Head of caudate nucleus (tissue), 42 donors: ENCODE measurements at places on chromosomes 11 and 22.

DNA sequence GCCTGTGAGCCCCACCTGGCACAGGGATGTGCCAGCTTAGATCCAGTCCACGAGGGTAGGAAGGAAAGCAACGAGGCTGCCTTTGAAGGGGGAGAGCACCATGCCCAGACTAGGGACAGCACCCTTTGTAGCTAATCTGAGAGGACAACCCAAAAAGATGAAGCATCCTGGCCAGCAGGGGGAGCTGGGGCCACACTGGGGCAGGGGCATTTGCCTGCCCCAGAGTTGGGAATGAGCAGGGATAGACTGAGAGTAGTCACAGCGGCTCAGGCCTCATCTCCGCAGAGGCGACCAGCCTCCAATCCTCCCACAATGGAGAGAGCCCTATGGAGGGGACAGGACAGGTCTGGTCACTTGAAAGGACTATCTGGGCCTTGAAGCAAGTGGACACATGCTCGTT lies 16.4 kb downstream of the LMO1 start:
- no peak for DNase-seq

DNA sequence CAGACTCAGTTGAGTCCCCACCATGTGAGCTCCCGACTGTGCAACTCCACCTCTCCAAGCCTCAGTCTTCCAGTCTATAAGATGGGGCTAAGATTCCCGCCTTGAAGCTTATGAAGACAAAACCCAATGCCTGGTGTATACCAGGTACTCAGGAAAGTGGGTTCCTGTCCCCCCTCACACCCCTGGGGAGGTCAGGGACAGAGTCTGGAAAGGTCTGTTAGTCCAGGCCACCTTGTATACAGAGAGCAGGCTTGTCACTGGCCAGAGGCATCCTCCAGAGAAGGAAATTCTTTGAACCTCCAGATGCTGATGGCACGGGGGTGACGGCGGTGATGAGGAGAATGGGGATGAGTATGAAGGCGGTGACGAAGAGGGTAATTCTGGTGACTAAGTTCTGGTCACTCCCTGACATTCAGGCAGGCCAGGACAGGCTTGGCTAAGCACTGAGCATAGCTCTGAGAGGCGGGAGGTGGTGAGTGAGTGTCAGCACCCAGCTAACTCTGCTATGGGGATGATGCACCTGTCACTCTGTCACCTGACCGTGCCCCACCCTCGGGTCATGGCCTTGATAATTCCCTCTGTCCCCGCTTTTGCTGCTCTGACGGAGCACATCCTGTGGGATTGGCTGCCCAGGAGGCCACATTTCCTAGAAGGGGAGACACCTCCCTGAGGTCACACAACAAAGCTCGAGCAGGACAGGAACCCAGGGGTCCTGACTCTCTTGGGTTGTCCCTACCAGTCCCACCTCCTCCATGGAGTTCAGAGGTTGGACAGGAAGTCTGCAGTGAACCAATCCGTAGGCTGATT lies 30.9 kb upstream of the CSNK1E start:
- DNase-seq: no peak

DNA sequence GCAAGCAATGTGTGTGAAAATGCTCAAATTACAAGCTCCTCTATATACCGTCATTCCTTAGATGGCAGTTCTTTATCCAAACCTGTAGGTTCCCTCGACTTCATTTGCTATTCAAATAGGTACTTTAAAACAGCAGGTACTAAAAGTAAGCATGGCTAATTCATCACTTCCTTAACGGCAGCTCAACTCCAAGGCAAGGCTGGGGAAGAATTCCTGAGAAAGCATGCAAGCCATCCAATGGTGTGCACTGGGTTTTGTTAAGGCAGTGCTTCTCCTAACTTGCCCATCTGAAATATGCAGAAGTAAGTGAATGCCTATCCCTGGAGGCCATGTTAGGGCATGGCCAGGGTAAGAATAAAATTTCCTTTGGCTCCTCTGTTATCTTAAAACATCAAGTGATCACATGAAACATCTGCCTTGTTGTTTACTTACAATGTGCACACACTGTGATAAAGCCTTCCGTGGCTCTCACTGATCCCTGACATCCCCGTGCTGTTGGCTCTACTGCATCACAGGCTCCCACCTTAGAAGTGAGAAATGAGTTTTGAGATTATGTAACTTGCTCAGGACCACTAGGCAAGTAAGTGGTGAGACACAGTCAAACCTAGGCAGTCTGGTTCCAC lies 52.1 kb downstream of the SMCO4 start:
- no peak for DNase-seq

DNA sequence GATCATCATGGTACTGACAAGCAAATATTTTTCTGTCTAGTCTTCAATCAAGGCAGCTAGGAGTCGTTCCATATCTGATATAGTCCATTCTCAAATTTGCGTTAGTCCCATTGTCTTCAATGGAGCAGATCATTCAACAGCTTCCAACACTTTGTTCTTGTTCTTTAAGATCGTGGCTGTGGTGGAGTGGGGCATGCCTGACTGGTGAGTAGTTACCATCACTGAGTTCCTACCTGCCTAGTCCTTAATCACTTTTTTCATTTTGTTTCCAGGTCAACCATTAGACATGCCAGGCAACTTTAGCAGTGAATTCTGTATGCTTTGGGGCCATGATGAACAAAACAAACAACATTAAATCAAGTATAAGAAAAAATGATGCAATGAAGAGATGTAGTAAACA lies 693.1 kb upstream of the KIRREL3 start:
- DNase-seq: no peak
